Inflammatory macrophage treated with lipopolysaccharide for 1 hour (primary cell): ENCODE measurements at places on chromosomes 11 and 22.
A peak's percentile ranks its signal among the peaks of the same experiment; 100 is the strongest.

DNA sequence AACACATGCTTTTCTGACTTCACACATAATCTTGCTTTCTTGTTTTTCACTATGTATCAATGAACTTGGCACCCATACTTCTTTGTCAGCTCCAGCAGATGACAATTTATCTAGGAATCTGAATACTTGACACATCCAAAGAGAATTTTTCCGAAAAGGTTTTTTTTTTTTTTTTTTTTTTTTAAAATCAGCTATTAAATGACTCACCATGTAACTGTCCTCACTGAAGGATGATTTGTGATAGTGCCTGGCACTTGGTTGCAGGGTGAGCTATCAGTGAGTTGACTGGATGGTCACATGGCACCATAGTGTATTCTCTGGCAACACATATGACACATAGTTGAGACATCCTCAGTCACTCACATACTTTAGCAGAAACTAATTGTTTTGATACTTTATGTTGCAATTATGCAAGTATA is 133.4 kb upstream of the E2F8 start:
- DNase-seq: no peak

DNA sequence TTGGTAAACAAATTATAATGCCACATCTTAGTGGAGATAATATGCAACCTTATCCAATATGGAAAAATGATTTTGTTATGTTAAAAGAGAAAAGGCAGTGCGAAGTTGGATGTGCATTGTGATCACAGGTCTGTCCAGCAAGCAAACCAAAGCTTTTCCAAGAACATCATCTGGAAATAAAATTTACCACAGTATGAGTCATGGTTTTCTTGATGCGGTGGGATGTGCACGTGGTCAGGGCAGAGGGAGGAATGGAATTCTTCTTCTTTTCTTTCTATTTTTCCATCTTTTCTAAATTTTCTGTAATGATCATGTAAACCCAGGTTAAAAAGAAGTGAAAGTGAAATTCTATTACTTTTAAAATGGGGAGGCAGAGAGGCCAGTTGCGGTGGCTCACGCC is 169.8 kb downstream of the C11orf91 start:
- no peak for DNase-seq

DNA sequence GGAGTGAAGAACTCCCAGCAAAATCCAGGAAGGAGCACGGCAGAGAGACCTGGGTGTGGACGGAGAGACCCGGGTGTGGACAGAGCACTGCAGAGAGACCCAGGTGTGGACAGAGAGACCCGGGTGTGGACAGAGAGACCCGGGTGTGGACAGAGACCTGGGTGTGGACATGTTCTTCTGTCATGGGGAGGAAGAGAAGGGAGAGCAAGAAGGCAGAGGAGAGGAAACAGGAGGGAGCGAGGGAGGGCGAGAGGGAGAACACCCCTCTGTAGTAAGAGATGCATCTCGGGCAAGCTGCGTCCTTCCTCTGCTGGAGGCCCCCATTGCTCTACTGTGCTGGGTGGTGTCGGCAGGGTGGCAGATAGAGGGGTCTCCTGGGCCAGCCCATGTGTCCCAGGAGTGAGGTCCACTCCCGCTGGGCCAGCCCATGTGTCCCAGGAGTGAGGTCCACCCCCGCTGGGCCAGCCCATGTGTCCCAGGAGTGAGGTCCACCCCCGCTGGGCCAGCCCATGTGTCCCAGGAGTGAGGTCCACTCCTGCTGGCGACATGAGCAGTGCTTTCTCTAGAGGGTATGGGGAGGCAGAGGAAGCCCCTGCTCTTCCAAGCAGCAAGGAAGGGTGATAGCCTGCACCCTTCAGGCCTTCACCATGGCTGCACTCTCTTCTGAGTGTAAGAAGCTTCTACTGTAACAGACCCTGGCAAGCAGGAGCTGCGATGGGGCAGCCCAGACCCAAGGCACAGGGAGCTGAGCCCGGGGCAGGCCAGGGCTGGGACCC is 934.2 kb downstream of the BRD1 start:
- no peak for DNase-seq

- DNase-seq: no peak
These were observed 267.3 kb downstream of the DLG2 start for GRCh38 chr11:85359859-85360258.

GRCh38 chr11:128632141-128632791 is 44.9 kb upstream of the ETS1 start:
- DNase-seq: no peak

GRCh38 chr22:38694940-38695339 is 5.8 kb downstream of the JOSD1 start:
- DNase-seq: peak; percentile 27

DNA sequence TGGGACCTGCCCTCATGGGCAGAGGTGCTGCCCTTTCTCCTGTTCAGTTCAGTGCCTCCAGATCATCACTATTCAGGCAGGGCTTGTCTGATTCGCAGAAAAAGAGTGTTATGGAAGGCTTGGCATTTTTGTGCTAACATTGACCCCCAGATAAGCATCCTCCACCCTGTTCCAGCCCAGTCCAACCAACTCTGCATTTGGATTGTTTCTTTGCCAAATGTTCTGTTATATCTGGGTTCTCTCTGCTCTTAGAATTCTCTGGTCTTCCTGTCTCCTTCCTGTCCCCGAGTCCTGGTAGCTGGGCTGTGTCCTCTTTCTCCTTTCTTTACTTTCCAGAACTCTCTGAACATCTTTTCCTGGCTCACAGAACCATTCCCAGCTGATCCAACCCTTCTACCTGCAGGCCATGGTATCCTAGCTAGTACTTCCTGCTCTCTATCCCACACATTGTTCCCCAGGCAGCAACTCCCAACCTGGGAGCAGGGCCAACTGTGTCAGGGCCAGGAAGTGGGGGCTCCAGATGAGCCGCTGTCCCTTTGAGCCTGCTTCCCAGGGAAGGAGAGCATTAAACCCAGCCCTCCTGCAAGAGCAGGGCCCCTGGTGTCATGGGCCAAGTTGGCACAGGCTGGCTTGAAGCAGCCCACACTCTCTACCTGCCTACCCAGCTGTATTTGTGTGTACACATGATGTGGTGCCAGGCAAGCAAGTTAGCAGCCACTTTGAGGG is 280.7 kb upstream of the CADM1 start:
- no peak for DNase-seq

DNA sequence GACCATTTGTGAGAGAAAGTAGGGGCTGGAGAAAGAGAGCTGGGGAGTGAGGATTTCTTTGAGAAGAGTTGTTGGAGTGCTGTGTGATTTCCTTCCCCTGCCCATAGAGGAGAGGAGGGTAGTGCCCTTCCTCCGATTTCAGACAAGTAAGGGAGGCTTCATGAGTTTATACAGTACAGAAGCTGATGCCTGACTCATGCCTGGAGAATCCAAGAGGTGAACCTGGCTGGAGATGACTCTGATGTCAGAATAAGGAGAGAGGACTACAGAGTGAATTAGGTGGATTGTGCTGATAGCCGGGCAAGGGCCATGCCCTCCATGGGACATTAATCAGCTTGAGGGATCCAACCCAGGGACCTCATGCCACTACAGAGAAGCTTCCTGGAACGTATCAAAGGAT is 91.6 kb downstream of the FAR1 start:
- no peak for DNase-seq
